ENCODE measurements at places on chromosomes 6 and 20.

DNA sequence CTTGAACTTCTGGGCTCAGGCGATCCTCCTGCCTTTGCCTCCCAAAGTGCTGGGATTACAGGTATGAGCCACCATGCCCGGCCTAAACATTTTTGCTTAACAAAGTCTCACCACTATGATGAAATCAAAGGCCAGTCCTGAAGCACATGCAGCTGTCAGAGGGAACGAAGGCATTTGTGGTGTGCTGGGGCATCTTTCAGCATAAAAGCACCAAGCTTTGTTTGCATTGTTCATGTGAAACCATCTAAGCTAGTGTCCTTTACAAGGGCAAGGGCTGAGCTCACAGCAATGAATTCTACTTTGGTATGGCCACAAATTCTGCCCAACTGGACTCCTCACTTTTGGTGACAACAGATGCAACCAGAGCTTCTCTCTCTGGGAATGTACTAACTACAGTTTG, 66.8 kb downstream of the ZFP64 start:
- no peak for DNase-seq

- no peak for DNase-seq
Observed at GRCh38 chr6:170140129-170140528, 150.7 kb downstream of the DLL1 start.

- no peak for DNase-seq
Observed at GRCh38 chr20:57458400-57459160, 66.4 kb downstream of the CTCFL start.

GRCh38 chr6:23293653-23294052, 724.3 kb downstream of the HDGFL1 start:
- no peak for DNase-seq

GRCh38 chr6:85912582-85912981, 269.9 kb upstream of the SYNCRIP start:
- DNase-seq, result no peak

GRCh38 chr6:110114004-110114403, 65.5 kb downstream of the WASF1 start:
- no peak for DNase-seq

GRCh38 chr6:137775720-137776119, 91.3 kb upstream of the TNFAIP3 start:
- peak; percentile 35 for DNase-seq

DNA sequence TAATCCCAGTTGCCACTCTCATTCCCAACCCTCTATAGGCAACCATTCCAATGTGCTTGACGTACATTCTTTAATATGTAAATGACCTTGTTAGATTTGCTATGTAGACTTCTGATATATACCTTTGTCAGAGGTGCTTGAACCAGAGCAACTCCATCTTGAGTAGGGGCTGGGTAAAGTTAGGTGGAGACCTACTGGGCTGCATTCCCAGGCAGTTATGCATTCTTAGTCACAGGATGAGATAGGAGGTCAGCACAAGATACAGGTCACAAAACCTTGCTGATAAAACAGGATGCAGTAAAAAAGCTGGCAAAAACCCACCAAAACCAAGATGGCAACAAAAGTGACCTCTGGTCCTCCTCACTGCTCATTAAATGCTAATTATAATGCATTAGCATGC, 8.3 kb upstream of the HM13 start:
- no peak for DNase-seq

DNA sequence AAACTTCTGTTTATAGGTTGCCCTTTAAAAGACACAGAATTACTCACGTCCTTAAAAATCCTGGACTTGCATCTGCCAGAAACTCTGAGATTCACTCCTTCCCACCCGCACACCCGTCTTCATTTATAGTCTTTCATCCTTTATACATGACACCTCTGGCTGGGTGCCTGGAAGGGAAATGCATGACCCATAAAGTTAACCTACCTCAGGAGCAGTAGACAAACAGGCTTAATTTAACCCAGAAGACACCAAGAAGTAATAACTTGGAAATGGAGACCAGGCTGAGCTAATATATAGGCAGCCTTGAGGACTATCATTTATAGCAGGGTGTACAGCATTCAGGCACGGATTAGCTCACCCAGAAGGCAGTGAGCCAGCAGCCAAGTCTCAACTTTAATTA, 429.0 kb upstream of the NRSN1 start:
- DNase-seq, result peak; percentile 95

- DNase-seq, result no peak
Observed at GRCh38 chr6:42914546-42914945, 1.3 kb upstream of the PTCRA start.

DNA sequence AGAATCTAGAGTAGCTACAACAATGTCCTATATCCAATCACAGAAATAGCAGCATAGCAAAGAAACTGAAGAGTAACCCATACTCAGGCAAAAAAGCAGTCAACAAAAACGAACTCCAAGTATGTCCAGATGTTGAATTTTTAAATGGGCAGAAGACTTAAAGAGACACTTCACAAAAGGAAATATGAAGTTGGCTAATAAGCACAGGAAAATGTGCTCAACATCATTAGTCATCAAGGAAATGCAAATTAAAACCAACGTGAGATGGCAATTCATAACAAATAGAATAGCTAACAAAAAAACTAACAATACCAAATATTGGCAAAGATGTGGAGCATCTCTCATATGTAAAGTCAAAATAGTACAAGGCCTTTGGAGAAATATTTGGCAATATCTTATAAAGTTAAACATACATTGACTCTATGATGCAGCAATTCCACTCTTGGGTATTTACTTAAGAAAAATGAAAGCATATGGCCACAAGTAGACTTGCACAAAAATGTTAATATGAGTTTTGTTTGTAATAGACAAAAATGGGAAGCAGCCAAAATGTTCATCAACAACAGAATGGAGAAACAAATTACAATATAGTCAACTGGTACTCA, 37.7 kb downstream of the FRK start:
- DNase-seq, result no peak

- DNase-seq, result peak; percentile 69
Observed at GRCh38 chr6:107866606-107867301, 42.6 kb upstream of the SCML4 start.

DNA sequence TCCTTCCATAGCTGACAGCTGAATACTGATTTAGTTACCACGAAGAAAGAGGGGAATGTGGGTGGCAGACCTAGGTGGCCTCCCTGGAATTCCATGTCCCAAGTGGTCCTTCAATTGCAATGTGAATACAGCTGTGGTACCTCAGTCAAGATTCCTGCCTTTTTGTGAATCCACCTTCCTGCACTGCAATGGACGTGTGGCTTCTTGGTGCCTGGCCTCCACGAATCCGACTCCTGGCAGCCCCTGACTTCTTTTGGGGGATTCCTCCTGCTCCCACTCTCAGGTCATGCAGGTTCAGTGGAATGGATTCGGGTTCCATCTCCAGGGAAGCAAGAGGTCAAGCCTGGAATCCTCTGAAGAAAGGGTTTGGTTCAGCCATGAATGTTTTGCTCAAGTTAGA, 117.8 kb downstream of the DACT2 start:
- no peak for DNase-seq

DNA sequence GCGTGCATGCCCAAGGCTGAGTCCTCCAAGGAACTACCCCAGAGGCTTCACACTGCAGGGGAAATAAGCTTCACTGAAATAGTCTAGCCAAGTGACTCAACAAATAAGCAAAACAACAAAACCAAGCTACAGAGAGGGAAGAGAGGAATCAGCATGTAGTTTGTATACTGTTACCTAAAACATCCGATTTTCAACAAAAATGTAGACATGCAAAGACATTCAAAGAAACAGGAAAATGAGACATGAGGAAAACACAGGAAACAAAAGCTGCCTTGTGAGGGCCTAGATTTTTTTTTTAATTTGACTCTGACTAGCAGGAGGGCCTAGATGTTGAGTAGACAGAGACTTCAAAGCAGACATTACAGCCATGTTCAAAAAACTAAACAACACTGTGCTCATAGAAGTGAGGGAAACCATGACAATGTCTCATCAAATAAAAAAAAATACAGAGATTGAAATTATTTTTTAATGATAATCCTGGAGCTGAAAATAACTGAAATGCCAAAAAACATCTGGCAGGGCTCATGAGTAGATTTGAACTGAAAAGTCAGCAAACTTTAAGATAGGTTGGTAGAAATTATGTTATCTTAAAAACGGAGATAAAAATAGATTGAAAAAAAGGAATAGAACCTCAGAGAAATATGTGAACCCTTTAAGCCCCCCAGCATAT, 16.4 kb upstream of the KIF25 start:
- DNase-seq, result no peak

DNA sequence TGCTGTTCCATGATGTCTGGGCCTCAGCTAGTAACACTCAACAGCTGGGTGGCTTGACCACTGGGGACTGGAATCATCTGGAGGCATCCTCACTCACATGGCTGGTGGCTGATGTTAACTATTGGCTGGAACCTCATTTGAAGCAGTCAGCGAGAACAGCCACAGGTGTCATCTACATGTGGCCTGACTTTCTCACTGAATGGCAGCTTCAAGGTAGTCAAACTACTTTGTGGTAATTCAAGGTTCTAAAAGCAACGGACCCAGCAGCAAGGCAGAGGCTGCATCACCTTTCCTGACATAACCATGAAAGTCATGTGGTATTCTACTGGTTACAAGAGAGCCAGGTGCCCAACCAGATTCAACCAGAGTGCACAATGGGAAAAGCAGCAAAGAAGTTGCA, 115.9 kb upstream of the DST start:
- no peak for DNase-seq

DNA sequence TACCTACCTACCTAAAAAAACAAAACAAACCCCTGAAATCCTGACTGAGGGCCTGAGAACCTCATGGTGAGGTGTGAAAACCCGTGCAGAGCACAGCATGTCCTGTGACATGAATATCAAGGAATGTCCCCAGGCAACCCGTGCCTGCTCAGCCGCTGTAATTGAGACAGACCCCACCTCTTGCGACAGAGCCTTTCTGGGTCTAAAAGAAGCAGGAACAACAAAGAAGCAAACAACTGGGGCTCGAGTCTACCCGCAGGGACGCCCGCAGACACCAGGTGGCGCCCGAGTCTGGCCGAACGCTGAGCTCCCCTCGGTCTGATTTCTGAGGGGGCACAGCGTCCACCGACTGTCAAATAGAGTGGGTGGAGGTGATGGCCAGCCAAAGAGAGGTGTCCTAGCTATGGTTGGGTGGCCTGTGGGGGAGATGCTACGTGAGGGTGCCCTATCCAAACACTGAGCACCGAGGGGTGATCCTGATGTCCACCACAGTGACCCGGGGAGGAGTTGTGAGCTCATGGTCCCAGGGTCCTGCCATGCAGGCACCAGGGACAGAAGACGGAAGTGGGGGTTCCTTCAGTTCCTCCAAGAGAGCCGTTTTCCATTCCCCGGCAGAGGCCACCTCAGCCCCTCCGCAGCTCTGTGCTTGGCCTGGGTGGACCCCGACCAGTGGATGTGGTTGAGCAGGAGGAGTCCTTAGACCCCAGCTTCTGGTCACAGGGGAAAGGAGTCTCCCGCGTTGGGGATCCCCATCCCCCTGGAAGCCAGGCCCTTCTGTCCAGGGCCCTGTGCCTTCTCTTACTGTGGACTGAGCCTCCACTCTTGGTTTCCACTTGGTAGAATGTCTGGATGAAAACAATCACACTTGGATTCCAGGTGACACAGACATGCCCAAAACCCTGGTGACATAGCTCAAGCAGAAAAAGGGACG, 268.2 kb downstream of the CDC5L start:
- peak; percentile 52 for DNase-seq

Measured in NCI-H69 (cell line).